ENCODE measurements at places on chromosomes 3 and 15.

DNA sequence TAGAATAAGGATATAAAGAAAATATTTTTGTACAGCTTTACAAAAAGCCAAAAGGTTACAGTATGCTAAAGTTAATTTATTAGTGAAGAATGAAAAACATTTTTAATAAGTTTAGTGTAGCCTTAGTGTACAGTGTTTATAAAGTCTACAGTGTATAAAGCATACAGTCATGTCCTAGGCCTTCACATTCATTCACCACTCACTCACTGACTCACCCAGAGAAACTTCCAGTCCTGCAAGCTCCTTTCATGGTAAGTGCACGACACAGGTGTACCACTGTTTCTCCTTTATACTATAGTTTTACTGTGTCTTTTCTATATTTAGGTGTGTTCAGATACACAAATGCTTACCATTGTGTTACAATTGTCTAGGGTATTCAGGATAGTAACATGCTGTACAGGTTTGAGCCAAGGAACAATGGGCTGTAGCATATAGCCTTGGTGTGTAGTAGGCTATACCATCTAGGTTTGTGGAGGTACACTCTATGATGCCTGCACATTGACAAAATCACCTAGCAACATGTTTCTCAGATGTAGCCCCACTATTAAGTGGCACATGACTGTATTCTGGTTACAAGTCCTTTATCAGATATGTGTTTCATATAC, 197.1 kb upstream of the KBTBD8 start:
- DNase-seq: no peak

GRCh38 chr15:60781211-60781713, 302.3 kb upstream of the ICE2 start:
- DNase-seq: no peak

- no peak for DNase-seq
These were observed 48.7 kb downstream of the PPM1L start for GRCh38 chr3:160804762-160805161.

GRCh38 chr3:188507244-188507720, 353.3 kb downstream of the LPP start:
- DNase-seq: peak; percentile 89

DNA sequence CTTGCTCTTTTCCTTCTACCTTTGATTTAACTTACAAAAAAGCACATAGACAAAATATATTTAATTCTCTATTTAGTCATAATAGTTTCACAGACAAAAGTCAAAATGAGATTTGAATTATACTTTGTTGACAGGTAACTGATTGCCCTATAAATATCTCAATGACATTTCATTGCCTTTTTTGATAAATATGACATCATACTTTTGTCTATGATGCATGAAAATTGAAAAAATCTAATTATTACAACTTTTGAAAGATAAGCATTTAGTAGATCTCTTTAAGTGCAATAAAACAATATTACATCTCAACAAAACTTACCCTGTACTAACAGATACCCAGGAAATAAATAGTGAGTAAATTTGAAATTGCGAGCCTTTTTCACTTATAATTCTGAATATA, 147.9 kb downstream of the SERPINI1 start:
- no peak for DNase-seq

- no peak for DNase-seq
These were observed 145.3 kb downstream of the TJP1 start for GRCh38 chr15:29676961-29677402.

- DNase-seq: no peak
These were observed 10.6 kb downstream of the PLA2G4B start for GRCh38 chr15:41849204-41849603.

DNA sequence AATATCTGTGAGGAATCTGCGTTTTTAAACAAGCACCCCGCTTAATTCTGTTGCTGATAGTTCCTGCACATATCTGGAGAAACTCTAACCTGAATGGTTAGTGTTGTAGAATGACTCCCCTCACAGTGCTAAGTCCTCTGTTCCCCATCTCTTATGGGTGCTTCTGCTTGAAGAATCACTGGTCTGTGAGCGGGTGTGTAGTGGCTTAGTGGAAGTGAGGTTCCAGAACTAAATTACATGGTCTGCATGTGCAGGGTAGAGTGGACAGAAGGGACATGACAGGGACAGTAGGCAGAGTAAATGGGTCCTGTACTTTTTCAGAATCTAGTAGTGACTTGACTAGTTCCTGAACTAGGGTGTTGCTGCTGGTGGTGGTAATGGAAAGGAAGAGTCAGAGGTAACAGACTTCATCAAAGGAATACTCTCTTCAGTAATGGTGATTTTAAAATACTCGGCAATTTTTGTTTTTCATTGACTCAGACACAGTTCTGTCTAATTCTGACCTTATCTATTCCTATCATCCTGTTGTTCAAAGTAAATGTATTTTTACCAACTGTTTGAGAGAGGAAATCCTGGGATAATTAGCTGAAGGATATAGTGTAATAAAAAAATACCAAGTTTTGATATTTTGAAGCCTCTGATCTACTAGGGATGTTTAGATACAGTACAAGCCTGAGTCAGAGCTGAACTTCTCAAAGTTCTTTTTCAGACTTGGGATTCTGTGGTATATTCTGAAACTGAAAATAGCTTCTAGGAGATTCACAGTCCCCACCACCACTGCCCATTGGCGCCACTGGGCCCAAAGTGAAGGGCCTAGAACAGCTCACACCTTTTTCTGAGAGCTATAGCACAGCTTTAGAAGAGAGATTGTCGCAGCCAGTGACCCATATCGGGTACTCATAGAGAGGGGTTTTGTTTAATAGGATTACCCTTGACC, 55.5 kb downstream of the FNDC3B start:
- no peak for DNase-seq

DNA sequence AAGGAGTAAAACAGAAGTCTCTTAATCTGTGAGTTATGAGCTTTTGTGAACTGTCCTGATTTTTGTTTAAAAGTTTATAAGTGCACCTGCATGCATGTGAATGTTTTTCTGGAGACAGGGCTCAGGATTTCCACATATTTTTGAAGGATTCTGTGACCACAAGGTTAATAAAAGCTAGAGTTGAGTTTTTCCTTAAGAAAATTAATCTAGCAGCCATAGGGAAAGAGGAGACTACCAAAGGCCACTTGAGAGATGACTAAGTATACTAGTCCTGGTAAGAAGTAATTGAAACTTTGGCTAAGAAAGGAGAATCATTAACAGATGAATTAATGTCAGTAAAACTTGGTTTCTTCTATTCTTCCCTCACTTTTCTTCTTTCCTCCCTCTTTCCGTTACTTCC, 176.8 kb upstream of the EPHA3 start:
- no peak for DNase-seq

- no peak for DNase-seq
These were observed 11.8 kb downstream of the NPTN start for GRCh38 chr15:73621286-73621826.

DNA sequence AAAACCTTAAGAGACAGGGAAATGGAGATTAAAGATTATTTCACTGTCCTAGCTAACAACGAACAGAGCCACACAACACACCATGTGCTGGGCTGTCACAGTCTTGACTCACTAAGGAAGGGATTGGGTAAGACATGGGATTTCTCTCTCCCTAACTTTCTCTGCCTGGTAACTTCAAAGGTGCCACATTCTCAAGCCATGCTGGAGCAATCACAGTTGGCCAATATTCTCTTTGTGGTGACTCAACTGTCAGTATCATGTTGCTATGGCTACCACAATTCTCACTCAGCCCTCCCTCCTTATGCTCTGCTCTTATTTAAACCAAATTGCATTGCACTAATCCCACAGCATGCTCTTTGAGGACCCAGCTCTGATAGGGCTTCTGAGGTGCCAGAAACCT, 74.0 kb downstream of the OXNAD1 start:
- no peak for DNase-seq

DNA sequence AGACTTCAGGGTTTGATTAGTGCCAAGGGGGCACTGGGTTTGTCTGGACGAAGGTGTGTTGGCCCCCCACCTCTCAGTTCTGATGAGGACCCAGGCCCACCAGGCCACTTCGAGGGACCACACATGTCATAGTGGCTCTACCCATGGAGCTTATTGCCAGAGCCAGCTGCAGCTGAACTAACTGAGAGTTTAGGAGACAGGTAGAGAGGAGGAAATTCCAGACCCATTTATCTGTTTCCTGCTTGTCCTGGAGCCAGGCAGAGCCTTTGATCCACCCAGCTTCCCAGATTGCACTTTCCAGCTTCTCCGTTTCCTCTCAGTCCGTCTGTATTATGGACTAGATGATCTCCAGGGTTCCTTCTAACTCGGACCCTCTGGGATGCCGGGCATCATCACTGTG, 20.9 kb downstream of the SLC24A1 start:
- DNase-seq: no peak

- no peak for DNase-seq
These were observed 62.0 kb upstream of the CSTA start for GRCh38 chr3:122263058-122263457.

- no peak for DNase-seq
These were observed 3.8 kb downstream of the PRR23E start for GRCh38 chr3:127196466-127197299.

DNA sequence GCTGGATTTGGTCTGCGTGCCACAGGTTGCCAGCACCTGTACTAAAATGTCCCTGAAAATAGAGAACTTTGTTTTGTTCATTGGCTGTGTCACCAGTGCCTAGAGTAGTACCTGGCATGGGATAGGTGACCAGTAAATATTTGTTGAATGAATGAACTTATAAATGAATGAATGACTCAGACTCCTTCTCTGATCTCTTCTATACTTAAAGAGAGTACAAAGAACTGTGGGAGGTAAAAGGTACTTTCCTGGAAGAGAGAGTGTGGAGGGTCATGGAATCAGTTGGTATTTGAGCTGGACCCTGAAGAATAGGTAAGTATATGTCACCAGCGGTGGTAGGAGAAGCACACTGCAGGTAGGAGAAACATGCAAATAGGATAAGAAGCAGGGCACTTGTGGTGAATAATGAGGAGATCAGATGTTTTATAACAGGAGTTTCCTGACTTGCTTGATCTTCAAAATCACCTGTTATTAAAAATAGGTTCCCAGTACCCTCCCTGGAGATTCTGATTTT, 149.4 kb downstream of the LPP start:
- no peak for DNase-seq

DNA sequence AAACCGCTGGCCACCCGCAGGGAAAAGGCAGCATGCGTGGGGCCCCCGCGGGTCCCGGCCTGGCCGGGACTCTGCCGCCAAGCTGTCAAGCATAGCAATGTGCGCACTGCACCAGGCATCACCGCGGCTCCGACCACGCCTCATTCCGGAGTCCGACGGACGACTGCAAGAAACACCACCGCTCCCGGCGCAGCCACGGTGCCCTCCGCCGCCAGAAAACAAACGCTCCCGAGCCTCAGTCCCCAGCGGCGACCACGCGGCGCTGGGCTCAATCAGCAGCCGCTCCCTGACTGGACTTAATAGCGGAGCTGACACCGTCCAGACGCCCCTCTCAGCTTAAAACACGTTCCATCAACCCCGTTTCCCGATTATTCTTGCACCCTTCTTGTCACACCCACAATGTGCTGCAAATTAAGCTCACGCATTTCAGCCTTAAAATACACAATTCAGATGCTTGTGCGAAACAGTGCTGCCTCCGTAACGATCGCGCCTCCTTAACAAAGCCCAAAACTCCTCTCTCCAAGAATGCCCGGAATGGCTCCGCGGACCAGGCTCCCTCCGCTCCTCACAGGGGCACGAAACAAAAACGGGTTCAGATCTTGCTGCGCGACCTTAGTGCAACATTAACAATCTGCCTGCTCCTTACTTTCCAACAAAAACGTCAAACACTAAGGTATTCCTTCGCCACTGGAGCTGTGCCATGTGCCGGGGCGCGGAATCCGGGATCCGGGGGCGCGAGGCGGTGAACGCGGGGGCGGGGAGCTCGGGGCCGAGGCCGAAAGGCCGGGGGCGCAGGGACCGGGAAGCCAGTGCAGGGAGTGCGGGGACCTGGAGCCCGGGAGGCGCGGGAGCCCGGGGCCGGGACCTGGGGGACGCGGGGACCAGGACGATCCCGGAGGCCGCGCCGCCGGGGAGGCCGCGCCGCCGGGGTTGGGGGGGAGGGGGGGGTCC, 655 bp downstream of the CYFIP1 start:
- peak; percentile 17 for DNase-seq

DNA sequence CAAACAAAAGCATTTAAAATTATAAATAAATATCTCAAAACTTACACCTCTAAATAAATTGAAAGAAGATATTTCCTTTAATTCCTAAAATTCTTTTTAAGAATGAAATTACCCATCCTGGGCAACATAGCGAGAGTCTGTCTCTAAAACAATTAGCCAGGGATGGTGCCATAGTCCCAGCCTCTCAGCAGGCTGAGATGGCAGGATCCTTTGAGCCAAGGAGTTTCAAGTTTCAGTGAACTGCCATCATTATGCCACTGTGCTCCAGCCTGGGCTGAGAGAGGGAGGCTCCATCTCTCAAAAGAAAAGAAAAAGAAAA, 25.4 kb downstream of the AADAC start:
- DNase-seq: no peak

DNA sequence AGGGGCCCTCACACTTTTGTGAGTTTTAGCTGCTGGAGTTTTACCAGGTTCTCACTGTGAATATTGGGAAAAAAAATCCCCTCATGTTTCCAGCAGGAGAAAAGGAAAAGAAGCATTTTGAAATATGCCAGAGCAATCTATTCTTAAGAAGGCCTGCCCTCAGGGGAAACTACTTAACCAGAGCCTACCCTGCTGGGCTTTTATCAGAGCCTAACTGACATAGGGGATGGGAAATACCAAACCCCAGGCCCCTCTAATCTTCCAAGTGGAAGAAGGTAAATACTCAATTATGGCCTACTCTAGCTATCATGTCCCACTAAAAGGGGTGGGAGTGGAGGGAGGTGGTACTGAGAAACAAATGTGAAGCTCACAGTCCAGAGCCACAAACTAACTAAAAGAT, 68.7 kb upstream of the NMNAT3 start:
- DNase-seq: no peak

Data from Kasumi-1 (cell line).